ENCODE measurements at places on chromosomes 4 and X.

- DNase-seq, result no peak
Observed at GRCh38 chrX:144717682-144718081, 529.6 kb upstream of the SPANXN1 start.

- no peak for DNase-seq
Observed at GRCh38 chr4:54731552-54731951, 73.8 kb downstream of the KIT start.

DNA sequence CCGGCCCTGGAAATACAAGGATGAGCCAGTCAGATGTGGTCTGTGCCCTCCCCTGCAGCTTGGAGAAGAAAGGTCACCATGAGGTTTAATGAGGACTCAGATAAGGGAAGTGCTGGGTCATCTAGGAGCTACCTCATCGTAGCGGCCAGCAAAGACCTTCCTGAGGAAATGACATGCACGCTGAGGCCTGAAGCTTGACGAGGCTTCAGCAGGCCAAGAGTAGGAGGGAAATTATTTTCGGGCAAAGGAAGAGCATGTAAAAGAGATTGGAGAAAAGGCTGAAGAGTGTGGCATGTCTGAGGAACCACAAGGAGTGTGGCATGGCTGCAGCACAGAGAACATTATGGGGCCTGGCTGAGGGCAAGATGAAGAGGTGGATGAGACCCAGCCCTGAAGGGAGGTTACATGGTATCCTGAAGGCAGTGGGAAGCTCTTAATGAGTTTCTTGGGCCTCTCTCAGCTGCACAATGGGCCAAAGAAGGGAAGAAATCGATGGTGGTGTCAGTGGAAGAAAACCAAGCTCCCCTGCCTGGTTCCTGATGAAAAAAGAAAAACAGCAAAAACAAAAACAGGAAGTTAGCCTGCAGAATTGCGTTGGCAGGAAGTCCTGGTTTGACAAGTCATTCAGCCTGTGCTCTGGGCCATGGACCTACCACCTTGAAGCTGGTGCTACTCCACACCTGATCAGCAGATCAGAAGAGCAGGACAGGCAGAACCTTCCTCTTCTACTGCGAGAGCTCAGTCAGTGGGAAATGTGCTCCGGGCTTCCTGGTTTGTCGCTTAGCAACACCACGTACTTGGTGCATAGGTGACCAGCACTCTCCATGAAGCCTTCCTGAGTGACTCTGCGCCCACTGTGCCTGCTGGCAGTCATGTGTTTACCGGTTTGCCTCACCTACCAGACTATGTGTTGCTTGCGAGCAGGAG, 134.5 kb upstream of the KLF3 start:
- DNase-seq, result peak; percentile 53

- DNase-seq, result peak; percentile 28
Observed at GRCh38 chrX:154002215-154002719, 17.4 kb downstream of the IRAK1 start.

- DNase-seq, result no peak
Observed at GRCh38 chrX:66164470-66164869, 423 bp downstream of the HEPH start.

- no peak for DNase-seq
Observed at GRCh38 chr4:141036786-141037185, 96.5 kb downstream of the RNF150 start.

GRCh38 chr4:16498978-16499377, 272.7 kb upstream of the TAPT1 start:
- DNase-seq, result no peak

DNA sequence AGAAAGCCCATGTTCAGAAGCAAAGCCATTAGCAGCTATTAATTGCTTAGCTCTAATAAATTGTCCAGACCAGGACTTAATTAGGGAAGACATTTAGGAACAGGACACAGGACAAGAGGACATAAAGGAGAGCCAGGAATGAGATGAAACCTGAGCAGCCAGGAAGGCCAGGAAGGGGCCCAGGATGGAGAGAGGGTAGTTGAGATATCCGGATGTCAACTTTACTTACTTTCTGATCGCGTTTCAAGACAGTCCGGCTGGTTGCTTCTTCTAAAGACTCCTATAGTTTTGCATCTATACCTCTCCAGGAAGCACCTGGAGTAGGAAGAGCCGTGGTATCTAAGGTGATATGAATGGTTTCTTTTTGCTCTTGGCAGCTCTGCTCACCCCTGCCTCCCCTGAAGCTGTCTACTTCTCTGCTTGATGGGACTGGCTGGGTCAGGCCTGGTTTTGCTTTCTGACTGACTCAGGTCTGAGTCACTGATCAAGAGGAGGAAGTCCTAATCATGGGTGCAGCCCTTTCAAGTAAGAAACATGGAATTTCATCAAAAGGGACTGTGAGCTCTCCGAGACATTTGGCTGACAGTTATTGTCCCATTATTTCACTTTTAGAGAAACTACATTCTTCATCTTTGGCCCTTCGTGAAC, 733.3 kb downstream of the RPA4 start:
- no peak for DNase-seq

- no peak for DNase-seq
Observed at GRCh38 chr4:38805530-38806145, 1.0 kb upstream of the TLR1 start.

DNA sequence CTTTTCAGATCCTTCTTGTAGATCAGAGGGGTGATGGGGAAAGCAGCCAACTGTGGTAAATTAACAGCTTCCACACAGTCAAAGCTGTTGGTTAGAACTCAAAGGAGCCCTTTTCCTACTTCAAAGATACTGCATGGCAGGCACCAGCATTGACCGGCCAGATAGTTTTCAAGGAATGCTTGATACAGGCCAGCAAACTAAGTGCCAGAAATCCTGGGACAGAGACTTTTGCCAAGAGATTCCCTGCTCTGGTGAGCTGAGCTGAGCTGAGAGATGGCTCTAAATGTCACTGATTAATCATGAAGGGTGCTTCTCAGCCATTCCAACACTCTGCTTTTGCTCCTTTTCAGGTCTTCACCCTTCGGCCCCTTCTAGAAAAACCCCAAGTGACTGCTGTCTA, 131.6 kb upstream of the MED14 start:
- no peak for DNase-seq

- no peak for DNase-seq
Observed at GRCh38 chrX:127732709-127733108, 319.5 kb downstream of the ACTRT1 start.

GRCh38 chr4:10201381-10202223, 85.0 kb upstream of the WDR1 start:
- no peak for DNase-seq

DNA sequence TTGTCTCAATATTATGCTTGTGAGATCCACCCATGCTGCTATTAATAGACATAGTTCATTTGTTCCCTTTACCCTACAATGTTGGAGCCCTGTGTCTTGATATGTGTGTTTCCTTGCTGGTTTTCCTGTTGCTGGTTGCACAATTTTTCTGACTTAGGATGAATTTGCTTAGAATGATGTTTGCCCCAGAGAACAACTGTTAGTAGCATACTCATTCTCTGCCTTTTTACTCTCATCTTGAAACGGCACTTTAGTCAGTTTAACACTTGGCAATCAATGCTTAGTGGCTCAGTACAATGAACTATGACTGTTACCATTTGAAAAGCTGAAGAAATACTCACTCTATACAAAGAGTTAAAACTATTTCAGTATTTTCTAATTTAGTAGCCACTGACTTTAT, 158.8 kb upstream of the NDST4 start:
- no peak for DNase-seq

GRCh38 chrX:10172877-10173276, 16.1 kb downstream of the CLCN4 start:
- no peak for DNase-seq

- no peak for DNase-seq
Observed at GRCh38 chr4:168724686-168725411, 228.0 kb downstream of the PALLD start.

- no peak for DNase-seq
Observed at GRCh38 chrX:53048169-53049126, at the start of gene GPR173. GPR173 (plus strand) TSS chrX:53048789; CDS start chrX:53076622, 27,833 bp downstream.

DNA sequence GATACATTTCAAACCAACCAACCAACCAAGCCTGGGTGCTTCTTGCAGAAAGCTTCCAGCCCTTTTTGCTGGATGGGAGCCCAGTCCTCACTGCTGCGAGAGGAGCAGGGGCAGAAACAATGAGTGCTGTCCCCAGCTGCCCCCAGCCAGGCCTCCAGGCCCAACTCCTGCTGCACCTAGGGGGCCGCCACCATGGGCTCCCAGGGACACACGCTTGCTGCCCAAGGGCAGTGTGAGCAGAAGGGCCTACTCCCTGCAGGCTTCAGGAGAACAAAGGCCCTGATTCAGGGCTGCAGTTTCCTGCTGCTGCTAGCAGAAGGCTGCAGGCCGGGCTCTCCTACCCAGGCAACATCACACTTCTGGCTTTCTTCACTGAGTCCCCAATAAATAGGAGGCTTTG, 37.7 kb upstream of the ENPP6 start:
- DNase-seq, result no peak

GRCh38 chr4:71453531-71453930, 114.7 kb downstream of the SLC4A4 start:
- DNase-seq, result no peak

- no peak for DNase-seq
Observed at GRCh38 chrX:132665676-132666075, 176.8 kb upstream of the MBNL3 start.

- no peak for DNase-seq
Observed at GRCh38 chr4:39231660-39232059, 49.3 kb downstream of the WDR19 start.

GRCh38 chrX:66489339-66489738, 149.5 kb downstream of the EDA2R start:
- no peak for DNase-seq

- DNase-seq, result no peak
Observed at GRCh38 chrX:148534291-148534690, 33.9 kb downstream of the AFF2 start.

- DNase-seq, result no peak
Observed at GRCh38 chrX:45191383-45191782, 9.3 kb downstream of the DIPK2B start.

GRCh38 chrX:123924186-123924585, 37.3 kb upstream of the STAG2 start:
- no peak for DNase-seq

GRCh38 chr4:92651536-92651935, 347.8 kb downstream of the GRID2 start:
- DNase-seq, result no peak

DNA sequence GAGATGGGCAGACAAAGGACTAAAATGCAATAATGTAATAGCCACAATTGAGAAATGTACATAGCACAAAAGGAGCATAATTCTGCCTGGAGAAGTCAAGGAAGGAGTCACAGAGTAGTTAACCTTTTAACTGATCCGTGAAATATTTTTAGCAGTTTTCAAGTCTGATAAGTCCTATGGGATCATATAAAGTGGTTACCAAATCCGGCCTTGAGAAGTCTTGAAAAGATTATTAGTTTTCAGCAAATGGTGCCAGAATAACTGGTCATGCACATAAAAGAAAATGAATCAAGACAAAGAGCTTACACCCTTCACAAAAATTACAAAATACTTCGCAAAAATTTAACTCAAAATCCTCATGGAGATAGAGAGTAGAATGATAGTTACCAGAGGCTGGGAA, 788.7 kb upstream of the AMOT start:
- DNase-seq, result no peak

DNA sequence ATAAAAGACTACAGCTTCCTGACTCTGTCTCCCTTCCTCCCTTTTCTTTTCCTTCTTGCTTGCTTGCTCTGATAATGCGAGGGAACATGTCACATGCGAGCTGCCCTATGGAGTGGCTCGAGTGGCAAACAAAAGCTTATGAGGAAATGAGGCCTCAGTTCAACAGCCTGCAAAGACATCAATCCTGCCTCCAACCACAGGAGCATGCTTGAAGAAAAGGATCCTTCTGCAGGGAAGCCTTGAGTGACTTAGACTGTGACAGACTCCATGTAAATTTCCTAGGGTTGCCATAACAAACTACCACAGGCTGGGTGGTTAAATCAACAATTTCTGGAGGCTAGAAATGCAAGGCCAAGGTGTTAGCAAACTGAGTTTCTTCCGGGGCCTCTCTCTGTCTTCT, 152.5 kb downstream of the NR3C2 start:
- no peak for DNase-seq

- DNase-seq, result no peak
Observed at GRCh38 chr4:109266891-109267290, 35.6 kb downstream of the COL25A1 start.

DNA sequence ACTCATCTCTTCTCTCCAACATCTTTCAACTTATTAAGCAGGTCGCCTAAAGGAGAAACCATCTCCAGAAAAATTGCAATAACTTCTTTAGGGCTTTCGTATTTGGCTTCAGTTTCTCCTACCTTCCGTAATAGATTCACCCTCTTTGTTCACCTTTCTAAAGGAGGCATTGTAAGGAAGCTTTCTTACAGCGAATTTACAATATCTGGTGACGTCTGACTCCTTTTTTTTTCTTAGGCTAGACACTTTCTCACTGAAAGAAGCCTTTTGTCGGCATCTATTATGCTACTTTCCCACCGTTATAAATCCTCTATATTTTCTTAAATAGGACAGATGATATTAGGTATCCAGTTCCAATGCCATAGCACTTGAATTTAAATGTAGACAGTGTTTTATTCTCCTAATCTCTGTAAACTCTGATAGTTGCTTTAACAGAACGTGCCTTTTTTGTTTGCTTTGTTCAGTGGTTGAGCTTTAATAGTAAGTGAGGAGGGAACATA, 302.4 kb downstream of the IL1RAPL1 start:
- DNase-seq, result no peak

GRCh38 chrX:74911494-74911893, 13.8 kb downstream of the NEXMIF start:
- DNase-seq, result no peak

- no peak for DNase-seq
Observed at GRCh38 chrX:119497185-119497584, 28.9 kb downstream of the SLC25A5 start.

- no peak for DNase-seq
Observed at GRCh38 chrX:132652871-132653270, 164.0 kb upstream of the MBNL3 start.

- no peak for DNase-seq
Observed at GRCh38 chr4:714087-714486, 8.5 kb downstream of the PCGF3 start.

GRCh38 chrX:120732879-120733278, 103.0 kb upstream of the C1GALT1C1 start:
- DNase-seq, result no peak

- no peak for DNase-seq
Observed at GRCh38 chr4:138348055-138348454, 105.9 kb upstream of the SLC7A11 start.

- no peak for DNase-seq
Observed at GRCh38 chr4:117654079-117654478, 380.2 kb upstream of the NDST3 start.

GRCh38 chrX:43702079-43702524, 46.0 kb downstream of the MAOA start:
- no peak for DNase-seq

All from central memory CD4-positive, alpha-beta T cell (primary cell).